ENCODE measurements at places on chromosomes 7 and 10.

DNA sequence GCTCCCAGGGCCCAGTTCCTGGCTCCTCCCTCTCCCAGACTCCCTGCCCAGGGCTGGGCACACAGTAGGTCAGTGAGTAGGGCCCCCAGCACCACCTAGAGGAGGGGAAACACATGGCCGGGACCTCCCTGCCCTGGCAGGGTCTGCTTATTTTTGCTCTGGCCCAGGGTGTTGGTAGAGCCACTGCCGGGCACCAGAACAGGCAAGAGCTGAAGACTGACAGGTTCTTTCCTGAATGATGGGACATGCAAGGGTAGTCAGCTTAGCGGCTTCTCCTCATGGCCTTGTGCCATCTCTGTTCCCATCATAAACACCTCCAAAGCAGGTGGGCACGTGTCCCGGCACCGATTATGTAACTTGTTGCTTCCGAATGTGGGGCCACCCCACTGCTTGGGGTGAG lies 86.5 kb downstream of the NEURL1 start:
- DNase-seq, result no peak

DNA sequence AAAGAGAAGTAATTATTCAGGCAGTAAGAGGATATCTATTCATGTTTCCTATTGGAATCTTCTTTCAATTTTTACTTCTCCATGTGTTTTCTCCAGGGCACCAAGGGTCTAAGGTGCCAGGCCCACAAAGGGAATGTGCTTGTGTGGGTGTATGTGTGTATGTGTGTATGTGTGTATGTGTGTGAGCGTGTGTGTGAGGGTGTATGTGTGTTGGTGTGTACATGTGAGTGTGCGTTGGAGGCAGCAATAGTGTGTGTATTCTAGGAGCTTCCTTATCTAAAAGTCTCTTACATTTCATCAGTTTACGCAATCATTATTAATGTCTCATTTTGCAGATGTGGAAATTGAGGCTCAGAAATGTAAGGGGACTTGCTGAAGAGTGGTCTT lies 28.3 kb downstream of the RAMP3 start:
- DNase-seq, result no peak

DNA sequence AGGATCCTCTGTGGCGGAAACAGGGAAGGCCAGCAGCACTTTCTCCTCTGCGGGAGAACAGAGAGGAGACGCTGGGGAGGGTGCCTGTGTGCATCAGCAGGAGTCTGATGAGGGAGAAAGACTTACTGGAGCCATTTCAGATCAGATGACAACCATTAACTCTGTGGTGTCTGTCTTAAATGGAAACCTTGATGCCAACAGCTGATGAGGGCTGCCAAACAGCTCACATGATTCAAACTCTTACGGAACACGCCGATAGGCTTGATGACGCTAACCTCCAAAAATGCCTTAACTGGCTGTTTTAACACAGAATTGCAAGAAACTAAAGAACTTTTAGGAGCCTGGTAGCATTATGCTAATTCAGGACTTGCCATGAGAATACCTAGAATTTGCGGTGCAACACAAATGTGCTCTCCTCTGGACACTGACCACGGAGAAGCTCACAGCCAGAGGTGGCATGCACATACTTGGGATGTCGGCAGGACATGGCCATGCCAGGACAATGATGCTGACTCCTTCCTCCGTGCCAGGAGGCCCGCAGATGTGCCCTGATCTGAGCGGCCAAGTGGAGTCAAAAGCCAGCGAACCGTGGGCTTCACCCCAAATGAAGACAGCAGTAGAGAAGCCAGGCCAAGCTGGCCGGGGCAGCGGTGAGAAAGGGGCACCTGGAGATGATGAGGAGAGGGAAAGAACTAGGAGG lies 154.9 kb downstream of the ZMYND11 start:
- peak; percentile 77 for DNase-seq

- DNase-seq, result no peak
These were observed 3.1 kb downstream of the KLLN start for GRCh38 chr10:87860156-87860795.

GRCh38 chr7:155780884-155781283 lies 31.4 kb downstream of the SHH start:
- DNase-seq, result no peak

DNA sequence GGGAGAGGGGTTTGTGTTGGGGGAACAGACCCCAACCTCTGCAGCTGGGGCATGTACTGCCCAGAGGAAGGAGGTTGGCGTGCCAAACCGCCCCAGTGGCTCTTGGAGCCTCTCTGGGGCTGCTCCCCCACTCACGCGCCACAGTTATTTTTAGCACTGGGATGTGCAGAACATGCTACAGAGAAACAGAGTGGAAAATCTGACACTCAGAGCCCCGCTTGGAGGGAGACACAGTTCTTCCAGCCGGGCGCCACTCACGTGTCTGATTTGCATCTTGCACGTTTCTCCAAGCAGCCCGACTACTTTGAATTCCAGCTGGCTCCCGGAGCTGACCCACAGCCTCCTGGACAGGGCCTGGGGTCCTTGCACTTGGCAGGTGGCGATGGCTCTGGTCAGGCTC lies 182.0 kb downstream of the RPS24 start:
- DNase-seq, result peak; percentile 45

DNA sequence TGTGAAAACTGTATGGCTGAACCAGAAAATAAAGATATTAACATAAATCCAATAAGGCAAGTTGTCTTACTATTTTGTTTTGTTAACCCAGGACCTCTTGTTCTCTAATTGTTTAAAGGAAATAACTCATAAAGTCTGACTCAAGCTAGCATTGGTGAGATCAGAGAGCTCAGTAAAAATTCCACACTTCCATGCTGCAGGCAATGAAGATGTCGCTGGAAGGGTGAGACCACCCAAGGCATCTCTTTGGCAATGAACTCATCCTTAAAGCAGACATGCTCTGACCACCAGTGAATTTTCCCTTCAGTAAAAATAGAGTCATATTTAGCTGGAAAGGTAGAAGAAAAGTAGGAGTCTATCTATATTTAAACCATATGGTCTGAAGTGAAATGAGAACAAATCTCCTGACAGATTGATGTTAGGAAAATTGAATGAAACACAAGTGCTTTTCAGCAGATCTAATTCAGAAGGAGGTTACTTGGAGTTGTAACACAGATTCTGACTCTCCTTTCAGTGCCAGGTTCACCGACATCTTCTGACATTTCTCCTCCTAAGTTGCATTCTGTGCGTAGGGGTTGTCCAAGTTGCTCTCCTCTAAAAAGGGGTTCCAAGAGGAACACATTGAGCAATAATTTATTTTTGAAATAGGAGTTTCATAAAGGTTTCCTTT lies 32.8 kb upstream of the VIPR2 start:
- no peak for DNase-seq

- no peak for DNase-seq
These were observed 123.3 kb downstream of the TMEM26 start for GRCh38 chr10:61329854-61330253.

- DNase-seq, result no peak
These were observed 9.8 kb downstream of the NKX6-2 start for GRCh38 chr10:132776186-132776585.

- DNase-seq, result no peak
These were observed 715.4 kb downstream of the AUTS2 start for GRCh38 chr7:70313687-70314086.

DNA sequence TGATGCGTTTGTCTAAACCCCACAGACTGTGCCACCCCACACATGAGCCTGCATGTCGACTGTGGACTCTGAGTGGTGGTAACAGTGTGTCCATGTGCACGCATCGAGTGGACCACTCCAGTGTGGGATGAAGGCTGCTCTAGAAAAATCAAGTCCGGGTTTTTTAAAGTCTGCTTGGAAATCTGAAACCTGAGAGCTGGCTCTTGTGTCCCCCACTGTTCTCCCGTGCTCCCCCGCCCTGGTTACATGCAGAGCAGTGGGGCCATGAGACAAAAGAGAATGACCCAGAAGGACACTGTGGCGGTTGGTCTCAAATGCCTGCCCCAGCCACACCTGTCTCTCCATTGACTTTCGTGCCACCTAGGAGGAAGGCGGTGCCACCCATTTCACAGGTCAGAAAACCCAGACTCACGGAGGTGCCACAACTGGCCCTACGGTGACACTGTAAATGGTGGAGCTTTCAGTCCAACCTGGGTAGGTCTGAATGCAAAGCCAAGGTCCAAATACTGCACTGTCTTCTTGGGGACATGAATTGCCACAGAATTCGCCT lies 27.3 kb upstream of the PWWP2B start:
- no peak for DNase-seq

- DNase-seq, result no peak
These were observed 4.3 kb upstream of the LAMB4 start for GRCh38 chr7:108134486-108134885.

- no peak for DNase-seq
These were observed 420.4 kb upstream of the ZMIZ1 start for GRCh38 chr10:78648256-78648860.

- DNase-seq, result no peak
These were observed 330.9 kb downstream of the PARD3 start for GRCh38 chr10:34484164-34484563.

DNA sequence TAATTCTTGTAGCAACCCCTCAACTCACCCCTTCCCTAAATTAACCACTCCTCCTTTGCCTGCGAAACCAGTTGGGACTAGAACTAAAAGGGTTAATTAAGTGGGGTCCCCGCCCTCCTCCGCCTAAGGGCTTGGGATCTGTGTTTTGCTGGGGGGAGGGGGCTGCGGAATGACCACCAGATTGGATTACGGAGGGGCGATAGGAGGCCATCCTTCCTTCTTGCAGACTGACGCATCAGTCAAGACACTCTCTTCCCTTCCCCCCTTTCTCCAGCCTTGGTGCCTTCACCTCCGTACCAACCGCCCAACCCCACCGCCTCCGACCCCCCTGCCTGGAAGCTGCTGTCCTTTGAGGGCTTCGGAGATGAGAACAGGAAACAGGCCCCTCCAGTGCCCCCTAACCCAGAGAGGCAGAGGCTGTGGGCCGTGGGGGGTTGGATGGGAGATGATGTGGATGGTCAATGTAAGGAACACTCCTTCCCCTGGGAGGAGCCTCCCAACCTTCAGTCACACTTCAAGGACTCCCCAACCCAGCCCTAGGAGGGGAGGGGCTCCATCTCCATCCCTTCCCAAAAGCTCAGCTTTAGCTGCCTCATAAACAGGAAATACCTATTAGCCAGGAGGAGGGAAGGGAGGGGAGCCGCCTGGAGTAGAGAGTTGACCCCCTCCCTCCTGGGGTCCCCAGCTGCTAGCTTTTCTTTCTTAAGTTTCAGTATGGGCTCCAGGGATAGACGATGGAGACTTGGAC lies 997 bp upstream of the LDB1 start:
- DNase-seq, result peak; percentile 45

GRCh38 chr7:124918662-124919061 lies 11.0 kb downstream of the POT1 start:
- DNase-seq, result no peak

DNA sequence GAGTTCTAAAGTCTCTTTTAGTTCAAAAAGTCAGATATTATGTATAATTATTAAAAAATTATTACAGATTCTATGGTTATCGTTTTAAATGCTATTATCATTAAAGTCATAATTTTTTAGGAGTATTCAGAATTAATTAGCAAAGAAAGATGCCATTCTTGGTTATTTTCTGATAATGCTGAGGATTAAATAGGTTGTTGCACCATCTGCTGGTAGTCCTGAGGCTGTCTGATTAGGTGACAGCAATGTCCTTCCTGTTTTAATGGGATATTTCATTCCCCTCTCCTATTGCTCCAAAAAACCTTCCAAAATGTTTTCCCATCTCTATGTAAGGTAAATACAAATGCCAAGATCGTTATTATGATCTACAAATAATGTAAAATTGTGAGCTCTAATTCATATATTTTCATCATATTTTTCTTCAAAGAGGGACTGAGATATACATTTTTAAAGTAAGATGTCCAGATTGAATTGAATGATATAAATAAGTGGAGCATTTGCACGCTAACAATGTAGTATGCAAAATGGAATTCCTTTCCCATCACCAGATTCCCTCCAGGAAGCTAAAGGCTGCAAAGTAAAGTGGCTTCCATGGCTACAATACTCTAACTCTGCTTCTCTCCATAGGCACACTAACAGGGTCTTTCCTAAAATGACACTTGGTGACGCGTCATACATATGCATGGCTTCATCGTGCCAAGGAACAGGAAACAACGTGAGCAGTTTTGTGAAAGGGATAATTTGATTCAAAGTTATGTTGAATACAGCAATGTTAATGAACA lies 58.8 kb upstream of the AKR1E2 start:
- no peak for DNase-seq

DNA sequence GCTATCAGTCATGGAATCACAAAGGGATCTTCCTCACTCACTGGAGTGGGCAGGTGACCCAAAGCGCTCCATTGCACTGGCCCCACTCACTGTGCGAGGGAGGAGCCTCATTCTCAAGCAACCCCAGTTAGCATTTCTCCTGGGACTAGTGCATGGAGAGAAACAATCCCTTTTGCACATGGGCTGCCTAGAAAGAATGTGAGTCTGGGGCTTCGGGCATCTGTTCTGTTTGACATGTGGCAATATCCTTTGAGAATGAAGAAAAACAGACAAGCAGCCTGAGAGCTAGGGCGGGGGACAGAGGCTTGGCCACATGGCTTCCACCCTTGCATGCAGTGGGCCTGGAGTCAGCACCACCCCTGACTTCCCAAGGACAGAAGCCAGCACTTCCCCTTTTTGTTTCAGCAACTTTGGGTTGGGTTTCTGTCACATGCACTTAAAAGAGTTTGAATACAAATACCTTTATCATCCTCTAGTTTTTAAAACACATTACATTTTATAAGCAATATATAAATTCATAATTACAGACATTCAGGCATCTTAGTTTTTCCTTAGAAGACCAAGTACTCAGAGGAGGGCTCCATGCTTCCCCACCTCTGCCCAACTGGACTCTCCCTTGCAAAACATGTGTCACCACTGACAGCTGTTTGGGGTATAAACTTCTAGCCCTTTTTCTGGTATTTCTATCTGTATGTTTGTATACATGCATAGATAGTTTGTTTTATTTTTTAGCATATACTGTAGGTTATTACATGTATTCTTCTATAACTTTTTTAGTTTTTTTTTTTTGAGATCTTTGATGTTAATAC lies 73.8 kb downstream of the RBM20 start:
- DNase-seq, result no peak

GRCh38 chr10:113872139-113873030 lies 17.9 kb downstream of the NHLRC2 start:
- DNase-seq, result no peak

DNA sequence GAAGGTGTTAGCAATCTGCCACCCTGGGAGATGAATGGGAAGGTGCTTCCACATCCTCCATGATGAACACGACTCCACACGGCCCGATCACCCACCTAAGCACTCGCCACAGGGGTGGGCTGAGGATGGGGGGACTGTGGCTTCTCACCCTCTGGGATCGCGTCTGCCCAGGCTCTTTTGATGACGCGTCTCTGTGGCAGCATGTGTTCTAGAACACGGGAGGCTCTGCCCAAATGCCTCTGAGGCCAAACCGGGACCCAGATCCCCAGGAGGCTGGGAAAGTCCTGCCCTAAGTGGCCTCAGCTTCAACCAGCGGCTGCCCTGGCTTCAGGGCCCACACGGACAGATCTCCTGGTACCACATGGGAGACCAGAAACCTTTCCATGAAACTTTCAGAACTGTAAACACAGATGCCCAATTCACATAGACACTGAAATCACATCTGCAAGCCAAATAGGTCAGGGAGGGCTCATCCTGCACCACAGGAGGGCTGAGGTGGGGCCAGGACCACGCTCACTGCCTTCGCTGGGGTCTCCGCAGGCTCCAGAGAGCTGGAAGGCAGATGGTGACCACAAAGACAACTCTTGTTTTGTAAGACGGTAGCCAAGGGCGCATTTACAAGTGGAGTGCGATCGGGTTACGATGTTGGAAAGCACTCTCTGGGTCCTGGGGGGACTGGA lies 200.6 kb downstream of the PTPRN2 start:
- no peak for DNase-seq

- no peak for DNase-seq
These were observed 44.9 kb upstream of the CNPY1 start for GRCh38 chr7:155591055-155591775.
